HCEC 1CT (cell line): ENCODE measurements at places on chromosomes 7 and 10.

- no peak for DNase-seq
Measured at GRCh38 chr7:77395626-77396025, 20.5 kb downstream of the GSAP start.

GRCh38 chr10:5485948-5486852 is 13.2 kb downstream of the CALML5 start:
- DNase-seq, result no peak

DNA sequence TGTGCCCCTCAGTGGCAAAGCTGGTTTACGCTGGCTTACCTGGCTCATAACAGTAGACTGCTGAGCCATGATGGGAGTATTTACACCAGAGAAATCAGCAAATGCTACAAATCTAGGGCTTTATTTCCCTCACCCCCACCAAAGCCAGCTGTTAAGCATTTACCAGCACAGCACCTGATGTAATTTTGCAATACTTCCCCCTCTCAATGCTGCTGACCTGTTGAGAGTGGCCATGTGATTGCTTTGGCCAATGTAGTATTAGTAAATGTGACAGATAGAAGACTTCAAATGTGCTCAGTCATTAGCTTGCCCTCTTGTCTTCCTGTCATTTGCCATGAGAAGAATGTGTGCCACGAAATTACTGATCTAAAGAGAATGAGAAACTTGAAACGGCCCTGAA is 46.6 kb downstream of the HERPUD2 start:
- no peak for DNase-seq

- no peak for DNase-seq
Measured at GRCh38 chr10:96960872-96961271, 128.8 kb downstream of the LCOR start.

DNA sequence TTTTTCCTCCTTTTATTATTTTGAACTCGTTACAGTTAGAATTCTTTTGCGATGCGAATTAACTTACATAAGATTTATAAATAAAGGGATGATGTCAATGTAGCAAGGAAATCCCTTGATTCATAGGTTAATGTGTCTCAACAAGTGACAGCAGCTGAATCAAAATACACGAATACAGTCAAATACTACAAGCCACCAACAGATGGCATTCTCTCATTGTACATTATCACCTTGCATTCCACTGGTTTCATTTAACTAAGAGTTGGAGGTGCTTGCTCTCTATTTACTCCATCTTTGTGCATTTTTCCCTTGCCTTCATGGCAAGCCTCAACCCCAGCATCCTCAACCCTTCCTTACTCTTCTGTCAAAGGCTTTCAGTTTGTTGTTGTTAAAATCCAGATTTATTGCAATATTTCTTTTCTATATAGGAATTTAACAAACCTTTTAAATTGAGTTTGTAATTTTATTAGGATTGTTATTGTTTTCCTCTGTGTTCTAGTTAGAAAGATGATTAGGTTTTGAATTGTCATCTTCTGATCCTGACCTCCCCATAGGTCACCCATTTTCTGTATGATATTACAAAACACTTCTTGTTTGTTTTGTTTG is 78.3 kb downstream of the SLC25A40 start:
- DNase-seq, result peak; percentile 45

- no peak for DNase-seq
Measured at GRCh38 chr7:108099713-108100112, 30.4 kb downstream of the LAMB4 start.

DNA sequence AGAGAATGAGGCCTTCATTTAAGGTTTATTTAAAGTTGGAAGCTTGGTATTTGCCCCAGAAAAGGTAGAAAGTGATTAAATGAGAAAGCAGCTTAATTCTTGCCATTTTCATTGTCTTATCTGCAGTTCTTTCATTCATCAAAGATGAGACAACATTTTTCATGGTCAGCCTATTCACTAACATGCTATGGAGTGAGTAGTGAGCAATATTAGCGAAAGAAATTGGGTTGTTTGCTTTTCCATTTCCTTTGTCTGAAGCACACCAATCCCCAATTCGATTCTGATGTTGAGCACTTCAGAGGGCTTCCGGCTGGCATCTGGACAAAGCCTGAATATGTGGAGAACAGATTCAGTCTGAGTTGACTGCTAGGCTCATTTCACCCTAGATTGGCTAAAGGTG is 317.2 kb downstream of the BBS9 start:
- DNase-seq, result no peak

DNA sequence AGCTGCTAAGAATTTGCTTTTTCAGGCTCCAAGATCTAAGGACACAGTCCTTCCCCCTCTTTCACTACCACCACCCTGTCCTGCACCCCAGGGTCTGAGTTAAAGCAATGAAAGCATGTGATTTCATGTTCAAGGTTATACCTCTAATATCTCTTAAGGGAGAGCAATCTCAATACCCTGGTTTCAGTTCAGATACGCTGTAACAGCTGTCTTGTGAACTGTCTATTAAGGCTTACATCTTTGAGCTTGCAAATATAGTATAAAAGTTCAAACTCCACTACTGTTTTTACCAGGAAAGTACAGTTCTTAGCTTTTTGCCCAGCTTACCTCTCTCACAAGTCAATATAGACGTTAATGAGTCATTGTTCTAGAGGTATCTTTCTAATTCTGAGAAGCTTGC is 2.6 kb downstream of the CPVL start:
- no peak for DNase-seq

DNA sequence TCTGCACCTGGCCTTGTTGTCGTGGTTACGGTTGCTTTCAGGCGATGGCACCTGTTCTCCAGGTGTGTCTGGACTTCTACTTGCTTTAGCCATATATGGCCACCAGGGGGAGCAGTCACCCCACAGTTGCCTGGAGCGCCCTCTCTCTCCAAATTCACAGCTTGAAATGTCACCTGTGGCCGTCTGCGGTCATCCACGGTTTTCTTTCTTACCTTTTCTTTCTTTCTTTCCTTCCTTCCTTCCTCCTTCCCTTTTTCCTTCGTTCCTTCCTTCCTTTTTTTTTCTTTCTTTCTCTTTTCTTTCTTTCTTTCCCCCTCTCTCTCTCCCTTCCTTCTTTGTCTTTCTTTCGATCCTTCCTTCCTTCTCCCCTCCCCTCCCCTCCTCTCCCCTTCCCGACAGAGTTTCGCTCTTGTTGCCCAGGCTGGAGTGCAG is 150.5 kb upstream of the VKORC1L1 start:
- DNase-seq, result peak; percentile 9

DNA sequence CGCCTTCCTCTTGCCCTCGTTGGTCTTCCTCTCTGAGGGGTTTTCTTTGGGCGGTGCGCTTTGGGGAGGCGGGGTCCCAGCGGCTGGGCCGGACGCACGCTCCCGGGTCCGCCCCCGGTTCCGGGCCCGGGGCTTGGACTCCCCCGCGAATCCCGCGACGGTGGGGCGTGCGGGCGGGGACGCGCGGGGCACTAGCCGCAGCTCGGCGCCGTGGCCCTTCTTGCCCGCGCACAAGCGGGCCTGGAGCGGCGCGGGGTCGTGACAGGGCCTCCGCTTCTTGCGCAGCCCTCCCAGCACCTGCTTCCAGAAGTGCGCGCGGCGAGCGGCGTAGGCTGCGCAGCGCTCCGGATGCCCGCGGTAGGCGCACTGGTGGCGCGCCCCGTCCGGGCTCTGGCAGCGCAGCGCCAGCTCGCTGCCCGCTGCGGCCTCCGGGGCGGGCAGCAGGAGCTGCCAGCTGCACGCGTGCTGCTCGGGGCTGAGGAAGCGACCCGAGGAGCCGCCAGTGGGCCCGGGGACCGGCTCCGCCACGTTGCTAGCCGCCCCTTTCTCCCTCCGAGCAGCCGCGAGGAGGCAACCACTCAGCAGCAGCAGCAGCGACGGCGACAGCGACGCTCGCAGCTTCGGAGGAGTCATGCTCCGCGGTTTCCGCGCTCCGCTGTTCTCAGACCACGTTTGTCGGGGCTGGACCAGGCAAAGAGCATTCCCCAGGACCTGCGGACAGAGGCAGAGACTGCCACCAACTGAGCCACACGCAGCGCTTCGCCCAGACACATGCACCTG is 759 bp downstream of the FGFBP3 start:
- peak; percentile 74 for DNase-seq

- peak; percentile 21 for DNase-seq
Measured at GRCh38 chr7:131072505-131073091, 255.1 kb upstream of the MKLN1 start.

DNA sequence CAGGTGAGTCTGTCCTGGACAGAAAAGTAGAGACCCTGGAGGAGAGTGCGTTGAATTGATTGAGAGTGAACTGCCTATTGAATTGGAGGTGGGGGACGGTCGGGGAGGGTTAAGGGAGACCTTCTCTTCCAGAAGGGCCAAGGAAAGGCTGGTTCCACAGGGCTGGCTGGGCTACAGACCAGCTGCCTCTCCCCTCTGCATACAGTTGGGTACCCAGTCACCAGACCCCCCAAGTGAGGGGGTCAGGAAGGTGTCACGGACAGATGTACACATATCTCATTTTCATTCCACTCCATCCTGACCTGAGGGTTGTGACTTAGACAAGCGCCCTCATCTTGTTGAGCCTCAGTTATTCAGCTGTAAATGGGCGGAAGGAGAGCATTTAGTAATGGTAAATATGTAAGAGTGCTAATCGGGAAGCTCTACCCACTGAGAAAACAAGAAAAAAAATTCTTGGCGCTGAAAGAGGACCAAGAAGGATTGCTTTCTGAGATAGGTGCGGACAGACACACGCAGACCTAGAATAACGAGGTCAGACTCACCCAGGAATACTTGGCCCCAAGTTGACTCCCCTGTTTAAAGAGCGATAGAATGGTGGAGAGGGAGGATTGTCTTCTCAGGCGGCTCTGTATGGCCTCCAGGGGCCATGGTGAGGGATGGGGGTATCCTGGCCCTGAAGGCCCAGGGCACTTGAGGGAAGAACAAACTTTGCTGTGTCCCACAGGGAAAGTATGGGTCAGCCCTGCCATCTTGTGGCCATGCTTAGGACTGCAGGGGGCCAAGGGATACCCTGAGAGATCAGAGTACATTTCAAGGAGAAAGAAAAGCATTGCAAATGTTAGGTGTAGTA is 7.2 kb upstream of the MBL2 start:
- peak; percentile 38 for DNase-seq

DNA sequence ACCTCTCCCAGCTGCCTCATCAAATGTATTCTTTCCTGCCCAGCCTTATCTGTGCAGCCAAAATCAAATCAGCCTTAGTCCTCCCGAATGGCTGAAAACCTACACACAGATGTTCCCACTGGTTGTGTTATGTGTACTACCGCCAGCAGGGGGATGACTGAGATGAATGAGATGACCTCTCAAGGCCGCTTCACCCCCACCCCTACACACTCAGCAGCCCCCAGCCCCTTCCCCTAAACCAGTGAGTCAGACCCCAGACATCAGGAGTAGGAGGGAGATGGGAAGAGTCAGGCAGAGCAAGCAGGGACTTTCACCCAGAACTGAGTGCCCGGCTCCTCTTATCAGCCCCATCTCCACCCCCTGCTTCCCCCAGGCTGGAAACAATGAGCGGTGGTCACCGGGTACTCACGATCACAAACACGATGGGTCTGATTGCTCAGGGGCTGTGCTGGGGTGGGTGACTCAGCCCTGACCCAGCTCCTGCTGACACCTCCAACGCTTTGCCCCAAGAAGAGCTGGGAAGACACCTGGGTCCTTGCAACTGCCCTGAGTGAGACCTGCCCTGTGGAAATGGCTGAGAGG is 6.5 kb upstream of the C10orf105 start:
- peak; percentile 15 for DNase-seq
